Epithelial cell of proximal tubule (primary cell): ENCODE measurements at places on chromosomes 6 and 20. TPM values are rescaled to one million over a fixed set of nuclear protein-coding genes. Genes with fewer than 3 reads are reported as not detected.

- DNase-seq = no peak
These were observed 33.3 kb downstream of the ITCH start for GRCh38 chr20:34396408-34396807.

- DNase-seq = no peak
These were observed 278.9 kb downstream of the SAMD5 start for GRCh38 chr6:147787417-147787816.

TENT5A gene
- 0.63 and 1.2 TPM in 2 replicates for total RNA-seq

GHRH gene
- not detected in 2 replicates for total RNA-seq

- no peak for DNase-seq
These were observed 9.8 kb downstream of the RIMS4 start for GRCh38 chr20:44800391-44801046.

PLG gene
- total RNA-seq = not detected in 2 replicates

DNA sequence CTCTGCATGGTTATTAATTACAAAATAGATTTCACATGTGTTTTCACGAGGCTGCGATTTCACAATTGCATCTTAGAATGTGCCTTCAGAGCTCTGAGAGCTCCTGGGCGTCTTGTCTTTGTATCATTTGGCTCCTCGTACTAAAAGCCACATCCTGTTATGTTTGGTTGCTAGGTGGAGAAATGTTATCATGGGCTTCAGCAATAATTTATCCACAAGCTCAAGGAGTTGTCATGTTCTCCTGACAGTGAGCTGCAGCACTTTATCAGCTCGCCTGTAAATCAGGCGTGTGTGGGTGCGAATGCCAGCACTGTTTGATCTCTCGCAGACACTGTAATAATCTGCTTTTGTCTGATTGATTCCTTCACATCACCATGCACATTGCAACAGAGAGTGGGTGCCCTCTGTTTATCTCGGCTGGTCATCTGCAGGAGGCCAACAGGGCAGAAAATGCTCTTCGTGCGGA is 218.6 kb upstream of the ZFP64 start:
- DNase-seq = peak; percentile 18

DNA sequence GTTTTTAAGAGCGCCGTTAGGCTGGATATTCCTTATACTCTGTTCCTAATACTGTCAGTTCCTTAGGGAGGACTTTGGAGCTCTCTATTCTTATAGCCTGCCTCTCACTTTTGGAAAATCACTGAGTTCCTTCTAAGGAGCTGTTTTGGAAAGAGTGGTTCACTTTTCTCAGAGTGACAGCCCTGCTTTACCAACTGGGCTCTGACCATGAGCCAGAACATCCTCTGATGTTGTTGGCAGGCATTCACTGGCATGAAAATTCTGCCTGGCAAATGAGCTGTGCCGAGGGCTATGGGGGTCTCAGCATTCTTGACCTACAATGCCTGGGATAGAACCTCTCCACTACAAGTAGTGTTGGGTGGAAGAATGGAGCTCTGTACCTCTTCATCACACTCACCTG is 14.9 kb upstream of the SEMG1 start:
- DNase-seq = no peak

DNA sequence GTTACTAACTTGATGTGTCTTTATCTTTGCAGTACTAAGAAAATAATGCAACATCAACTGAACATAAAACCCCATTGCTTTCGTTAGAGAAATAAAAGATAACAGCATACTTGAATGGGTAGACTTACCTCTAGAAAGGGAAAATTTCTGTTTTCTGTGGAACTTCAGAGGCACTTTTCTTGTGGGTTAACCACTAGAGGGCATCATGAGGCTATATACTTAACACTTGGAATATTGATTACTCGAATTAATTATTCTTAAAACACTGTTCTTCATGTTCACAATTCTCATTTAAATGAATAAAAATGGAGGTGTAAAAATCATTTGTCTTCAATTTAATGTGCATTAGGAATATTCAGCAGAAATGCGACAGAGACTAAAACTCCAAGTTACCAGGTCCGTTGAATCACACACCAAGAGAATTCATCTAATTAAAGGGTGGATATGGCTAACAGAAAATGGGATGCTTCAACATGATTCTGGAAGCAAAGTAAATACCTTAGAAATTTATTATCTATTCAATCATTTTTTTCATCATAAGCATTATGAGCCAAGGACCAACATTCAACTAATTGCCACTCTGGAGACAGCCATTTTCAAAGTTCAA is 330.8 kb upstream of the PREP start:
- DNase-seq = peak; percentile 23

GRCh38 chr6:37332894-37333293 is 20.9 kb upstream of the RNF8 start:
- no peak for DNase-seq

- no peak for DNase-seq
These were observed 796 bp upstream of the RREB1 start for GRCh38 chr6:7106752-7107577.

GRCh38 chr6:15368186-15368585 is 122.3 kb downstream of the JARID2 start:
- DNase-seq = no peak

GRCh38 chr6:16673011-16673797 is 88.1 kb downstream of the ATXN1 start:
- no peak for DNase-seq

DNA sequence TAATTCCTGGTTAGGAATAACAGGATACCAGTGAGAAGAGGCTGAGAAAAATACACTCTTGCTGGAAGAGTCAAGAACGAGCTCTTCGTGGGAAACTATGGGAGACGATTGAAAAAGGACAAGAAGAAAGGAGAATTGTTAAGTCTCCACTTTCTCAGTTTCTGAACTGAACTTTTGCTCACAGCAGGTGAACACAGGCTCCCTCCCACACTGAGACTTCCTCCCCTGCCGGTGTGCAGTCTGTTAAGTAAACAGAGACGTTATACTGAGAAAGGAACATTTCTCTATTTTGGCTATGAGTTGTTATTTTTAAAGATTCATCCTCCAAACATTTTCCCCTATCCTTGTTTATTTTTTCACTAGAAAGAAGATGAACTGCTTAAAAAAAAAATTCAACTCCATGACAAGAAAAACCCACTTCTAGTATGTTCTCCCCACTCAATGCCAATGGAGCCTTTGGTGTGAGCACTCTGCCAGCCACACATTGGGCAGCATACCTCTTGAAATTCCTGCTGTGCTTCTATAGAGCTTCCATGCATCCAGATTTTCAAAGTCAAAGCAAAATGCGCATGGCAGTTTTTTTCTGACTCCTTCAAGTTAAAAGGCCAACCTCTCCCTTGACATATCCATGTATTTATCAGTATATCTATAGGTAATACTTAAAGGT is 250.5 kb downstream of the ESR1 start:
- DNase-seq = no peak

HTR1B gene
- total RNA-seq = 0.43 TPM in 1 of 2 replicates, not detected in the other

GRCh38 chr20:9236458-9236857 is 167.6 kb downstream of the PLCB4 start:
- DNase-seq = no peak

- DNase-seq = no peak
These were observed 290.7 kb upstream of the MAP3K7 start for GRCh38 chr6:90877616-90878015.

MCHR2 gene
- not detected in 2 replicates for total RNA-seq

- no peak for DNase-seq
These were observed 21.7 kb upstream of the OCSTAMP start for GRCh38 chr20:46572153-46572552.

GRCh38 chr6:118240878-118241528 is 307.1 kb upstream of the PLN start:
- DNase-seq = no peak

DNA sequence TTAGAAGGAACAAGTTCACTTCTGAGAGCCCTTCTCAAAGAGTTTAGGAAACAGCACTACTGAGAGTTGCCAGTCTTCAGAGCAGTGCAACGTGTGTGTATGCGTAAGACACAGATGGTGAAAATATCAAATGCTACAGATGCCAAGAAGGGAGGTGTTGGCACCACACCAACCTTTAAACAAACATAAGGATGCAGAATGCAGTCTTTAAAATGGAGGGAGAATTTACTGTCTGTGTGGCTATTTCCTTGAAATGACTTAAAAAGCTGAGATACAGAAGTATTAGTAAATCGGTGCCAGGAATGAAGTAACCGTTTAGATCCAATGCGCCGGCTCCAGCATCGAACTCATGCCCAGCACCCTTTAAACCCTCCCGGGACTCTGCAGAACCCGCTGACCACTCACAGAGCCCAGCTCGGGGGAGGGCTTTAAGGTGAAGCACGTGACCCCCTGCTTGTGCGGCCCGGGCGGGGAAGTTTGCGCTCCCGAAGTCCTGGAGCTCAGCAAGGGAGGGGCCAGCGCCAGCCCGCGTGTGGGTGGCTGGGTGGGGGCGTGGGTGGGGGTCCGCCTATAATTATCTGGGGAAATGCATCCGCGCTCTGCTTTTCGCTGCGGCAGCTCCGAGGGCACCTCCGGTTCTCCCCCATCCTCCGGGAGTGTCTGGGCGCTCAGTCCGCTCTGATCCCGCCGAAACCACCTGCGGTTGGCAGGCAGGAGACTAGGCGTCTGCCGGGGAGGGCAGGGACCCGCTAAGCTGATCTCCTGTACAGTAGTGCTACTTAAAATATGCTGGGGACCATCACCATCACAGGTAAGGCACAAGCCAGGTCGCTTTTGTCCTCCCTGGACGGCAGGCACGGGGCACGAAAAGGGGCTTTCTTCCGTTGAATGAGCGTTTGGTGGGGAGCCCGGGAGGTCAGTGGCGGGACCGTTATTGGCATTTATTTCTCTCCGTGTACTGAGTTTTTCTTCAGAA is 66.0 kb downstream of the ZBTB2 start:
- peak; percentile 16 for DNase-seq

FBXO30 gene
- total RNA-seq = 4.3 and 5.9 TPM in 2 replicates

- DNase-seq = no peak
These were observed 10.2 kb downstream of the HDAC2 start for GRCh38 chr6:113960795-113961194.

GRCh38 chr6:95768539-95768938 is 191.2 kb downstream of the MANEA start:
- DNase-seq = no peak

GRCh38 chr20:58875541-58876134 is 23.1 kb downstream of the GNAS start:
- DNase-seq = no peak

PSORS1C2 gene
- not detected in 2 replicates for total RNA-seq

TNFRSF21 gene
- total RNA-seq = 48.1 and 61.3 TPM in 2 replicates

- DNase-seq = no peak
These were observed 32.1 kb downstream of the BEND3 start for GRCh38 chr6:107083047-107083768.

DNA sequence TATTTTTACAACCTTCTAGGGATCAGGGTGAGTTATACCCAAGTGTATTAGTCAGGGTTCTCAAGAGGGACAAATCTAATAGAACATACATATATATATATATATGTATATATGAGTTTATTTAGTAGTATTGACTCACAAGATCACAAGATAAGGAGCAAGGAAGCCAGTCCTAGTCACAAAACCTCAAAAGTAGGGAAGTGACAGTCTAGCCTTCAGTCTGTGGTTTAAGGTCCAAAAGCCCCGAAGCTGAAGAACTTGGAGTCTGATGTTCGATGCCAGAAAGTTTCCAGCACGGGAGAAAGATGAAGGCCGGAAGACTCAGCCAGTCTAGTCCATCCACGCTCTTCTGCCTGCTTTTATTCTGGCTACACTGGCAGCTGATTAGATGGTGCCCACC is 632.7 kb upstream of the AGPAT4 start:
- no peak for DNase-seq

DNA sequence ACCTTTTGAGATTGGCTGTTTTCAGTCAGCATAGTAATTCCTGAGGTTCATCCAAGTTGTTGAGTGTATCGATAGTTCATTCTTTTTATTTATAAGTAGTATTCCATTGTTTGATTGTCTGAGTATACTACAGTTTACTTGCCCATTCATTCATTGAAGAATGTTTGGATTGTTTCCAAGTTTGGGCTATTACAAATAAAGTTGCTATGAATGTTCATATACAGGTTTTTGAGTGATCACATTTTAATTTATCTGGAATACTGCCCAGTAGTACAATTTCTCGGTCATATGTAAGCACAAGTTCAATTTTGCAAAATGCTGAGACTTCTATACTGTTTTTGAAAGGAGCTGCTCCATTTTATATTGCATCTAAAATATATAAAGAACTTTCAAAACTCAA is 14.2 kb upstream of the EPHA7 start:
- DNase-seq = no peak

C2 gene
- not detected in 2 replicates for total RNA-seq

MBOAT1 gene
- 10.9 and 12.8 TPM in 2 replicates for total RNA-seq

GRCh38 chr20:57781901-57782300 is 72.1 kb upstream of the PMEPA1 start:
- DNase-seq = no peak

OVOL2 gene
- 0.23 and 1.6 TPM in 2 replicates for total RNA-seq

ADGRB3 gene
- total RNA-seq = 3.0 and 4.7 TPM in 2 replicates

SCRT2 gene
- total RNA-seq = not detected in 2 replicates

NNAT gene
- total RNA-seq = 41.0 and 65.2 TPM in 2 replicates

GRCh38 chr20:31543966-31544598 is 29.8 kb downstream of the HM13 start:
- DNase-seq = no peak

CASS4 gene
- total RNA-seq = under 0.01 and 0.14 TPM in 2 replicates

GRCh38 chr20:4812216-4812615 is 90.5 kb downstream of the PRND start:
- DNase-seq = no peak

DNA sequence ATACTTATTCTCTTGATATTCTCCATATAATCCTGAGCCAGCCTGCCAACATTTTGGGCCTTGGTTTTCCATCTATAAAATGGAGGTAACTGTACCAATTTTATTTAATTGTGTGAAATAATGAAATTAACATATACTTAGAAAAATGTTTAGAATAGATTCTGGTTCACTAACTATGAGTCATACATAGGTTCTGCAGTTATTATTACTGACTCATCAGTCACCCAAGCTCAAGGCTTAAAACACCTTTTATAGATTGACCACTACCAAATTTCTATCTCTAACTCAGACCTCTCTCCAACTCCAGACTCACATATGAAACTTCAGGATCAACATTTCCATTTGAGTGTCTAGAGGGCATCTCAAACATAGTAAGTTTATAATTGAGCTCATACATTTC is 1277.2 kb upstream of the GJE1 start:
- DNase-seq = no peak

DNA sequence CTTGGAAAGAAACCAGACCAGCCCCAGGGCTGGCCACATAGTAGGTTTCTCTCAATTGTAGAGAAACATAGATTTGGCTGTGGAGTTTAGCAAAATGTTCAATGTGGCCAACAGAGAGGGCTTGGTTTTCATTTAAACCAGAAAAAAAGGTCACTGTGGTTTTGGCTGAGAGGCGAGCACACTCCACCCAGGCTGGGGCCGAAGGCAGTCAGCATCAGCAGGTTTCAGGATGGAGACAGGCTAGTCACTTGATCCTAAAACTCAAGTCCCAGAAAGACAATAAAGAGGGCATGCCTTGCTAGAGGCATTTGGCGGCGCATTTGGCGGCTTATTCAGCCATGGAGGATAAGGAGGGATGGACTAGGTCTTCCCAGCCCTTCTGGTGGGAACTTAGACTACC is 73.1 kb downstream of the PRND start:
- no peak for DNase-seq
